Activated T-helper 1 cell treated with Interleukin-2 at 50 U/mL for 16 hours (primary cell): ENCODE measurements at places on chromosomes 12 and 14.

DNA sequence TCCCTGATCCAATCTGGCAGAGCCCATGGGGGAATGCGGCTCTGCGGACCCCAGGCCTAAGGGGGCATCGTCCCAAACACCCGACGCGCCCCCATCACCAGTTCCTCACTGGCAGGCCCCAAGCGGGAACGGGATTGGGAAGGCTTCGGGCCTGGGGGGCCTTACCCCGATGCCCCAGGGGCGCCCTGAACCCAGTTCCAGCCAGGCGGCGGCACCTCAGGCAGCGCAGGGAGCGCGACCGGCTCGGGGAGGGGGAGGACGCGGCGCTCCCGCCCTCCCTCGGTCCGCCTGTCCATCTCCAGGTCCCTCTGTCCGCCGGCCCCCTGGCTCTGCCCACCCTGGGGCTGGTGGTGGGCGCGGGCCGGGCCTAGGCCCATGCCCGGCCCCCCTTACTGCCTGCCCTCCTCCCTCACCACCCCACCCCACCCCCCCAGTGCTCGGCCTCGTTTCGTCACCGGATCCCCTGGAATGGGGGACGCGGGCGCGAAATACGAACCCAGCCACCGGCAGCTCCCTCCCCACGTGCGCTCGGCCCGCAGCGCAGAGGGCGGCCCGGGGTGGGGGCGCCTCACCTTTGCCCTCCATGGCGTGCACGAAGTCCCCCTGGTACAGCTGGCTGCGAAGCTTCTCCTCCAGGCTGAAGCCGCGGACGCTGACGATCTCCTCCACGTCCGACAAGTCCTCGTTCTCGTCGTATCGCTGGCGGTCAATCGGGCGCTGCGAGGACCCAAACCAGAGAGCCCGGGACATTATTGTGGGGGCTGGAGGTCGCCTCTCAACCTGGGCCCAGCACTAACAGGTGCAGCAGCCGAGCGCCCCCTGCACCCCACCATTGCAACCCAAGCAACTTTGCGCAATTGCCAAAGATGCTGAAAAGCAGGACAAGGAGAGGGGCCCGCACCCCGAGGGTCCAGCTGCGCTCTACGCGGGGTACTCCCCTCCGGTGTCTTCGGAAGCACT, 2.3 kb downstream of the KDM2B start:
- DNase-seq = peak; percentile 8

- DNase-seq = no peak
Observed at GRCh38 chr12:25317553-25317952, 66.8 kb upstream of the KRAS start.

DNA sequence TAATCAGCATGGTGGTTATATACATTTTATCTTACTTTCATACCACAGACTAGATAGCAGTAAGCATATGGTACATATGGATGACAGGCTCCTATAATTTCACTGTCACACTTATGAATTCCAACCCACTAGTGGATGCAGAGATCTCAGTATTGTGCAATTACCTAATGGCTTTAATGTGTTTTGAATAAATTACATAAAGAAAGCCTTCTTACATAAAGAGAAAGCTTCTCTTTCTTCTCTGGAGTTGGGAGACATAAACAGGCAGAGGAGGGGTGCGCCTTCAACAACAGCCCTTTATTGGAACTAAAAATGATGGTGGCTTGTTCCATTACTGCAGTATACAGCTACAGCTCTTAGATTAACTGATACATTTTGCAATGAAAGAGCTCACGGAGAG, 52.6 kb downstream of the SAV1 start:
- DNase-seq = no peak

GRCh38 chr14:90442388-90442787, 45.6 kb downstream of the CALM1 start:
- DNase-seq = no peak

GRCh38 chr14:78767436-78767835, 597.3 kb downstream of the NRXN3 start:
- no peak for DNase-seq

GRCh38 chr12:105100207-105100985, 7.1 kb upstream of the WASHC4 start:
- DNase-seq = no peak

DNA sequence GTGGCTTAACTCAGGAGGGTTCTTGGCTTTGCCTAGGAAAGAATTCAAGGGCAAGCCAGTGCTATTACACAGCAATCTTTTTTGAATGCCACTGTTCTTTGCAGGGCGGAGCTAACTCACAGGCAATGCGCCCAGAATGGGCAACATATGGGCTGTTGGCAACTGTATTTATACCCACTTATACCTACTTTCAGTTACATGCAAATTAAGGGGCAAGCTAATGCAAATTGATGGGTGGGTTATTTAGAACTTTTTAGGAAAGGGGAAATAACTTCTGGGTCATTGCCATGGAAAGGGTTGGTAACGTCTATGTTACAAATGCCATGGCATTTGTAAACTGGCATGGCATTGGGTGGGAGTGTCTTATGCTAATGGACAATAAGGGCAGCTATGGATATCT, 85.4 kb downstream of the C12orf50 start:
- DNase-seq = no peak

GRCh38 chr14:59925797-59926196, 5.9 kb downstream of the LRRC9 start:
- no peak for DNase-seq

- no peak for DNase-seq
Observed at GRCh38 chr12:119565404-119565803, 28.2 kb upstream of the TMEM233 start.

- DNase-seq = no peak
Observed at GRCh38 chr12:82089369-82090121, 268.6 kb downstream of the CCDC59 start.

- DNase-seq = no peak
Observed at GRCh38 chr14:58639842-58640484, 2.2 kb downstream of the DACT1 start.

- DNase-seq = no peak
Observed at GRCh38 chr12:111404362-111405148, 1.2 kb upstream of the SH2B3 start.

DNA sequence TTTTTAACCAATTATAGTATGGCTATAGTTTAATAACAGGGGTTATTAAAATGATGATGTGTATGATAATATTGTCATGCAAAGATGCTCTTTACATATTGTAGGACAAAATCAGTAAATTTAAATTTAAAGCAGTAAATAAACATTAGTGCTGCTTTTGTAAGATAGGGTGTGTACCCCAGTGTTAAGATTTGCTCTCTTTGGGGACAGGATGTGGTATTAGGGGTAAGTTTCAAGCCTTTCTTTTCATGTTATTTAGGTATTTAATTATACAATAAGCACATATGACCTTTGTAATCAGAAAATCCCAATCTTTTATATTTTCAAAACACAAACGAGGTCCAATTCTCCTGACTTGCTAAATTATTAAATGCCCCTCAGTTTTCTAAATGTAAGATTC, 39.7 kb upstream of the RPH3A start:
- no peak for DNase-seq

DNA sequence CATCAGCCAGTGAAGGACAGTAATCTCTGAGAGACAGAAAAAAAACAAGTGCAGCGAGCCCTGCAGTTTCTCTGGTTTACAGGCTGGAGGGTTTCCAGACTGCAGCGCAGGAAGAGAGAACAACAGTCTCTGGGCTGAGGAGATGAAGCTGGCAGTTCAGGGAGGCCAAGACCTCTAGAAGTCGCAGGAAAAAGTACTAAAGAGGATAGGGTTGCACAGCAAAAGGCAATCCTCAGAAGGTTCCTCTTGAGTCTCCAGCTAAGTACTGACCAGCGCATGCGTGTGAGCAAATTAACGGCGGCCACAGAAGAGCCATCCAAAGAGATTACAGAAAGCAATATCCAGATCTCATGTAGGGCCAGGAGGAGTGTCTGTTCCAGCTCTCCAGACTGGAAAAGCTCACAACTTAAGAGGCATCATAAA, 12.2 kb upstream of the CCDC60 start:
- DNase-seq = no peak

DNA sequence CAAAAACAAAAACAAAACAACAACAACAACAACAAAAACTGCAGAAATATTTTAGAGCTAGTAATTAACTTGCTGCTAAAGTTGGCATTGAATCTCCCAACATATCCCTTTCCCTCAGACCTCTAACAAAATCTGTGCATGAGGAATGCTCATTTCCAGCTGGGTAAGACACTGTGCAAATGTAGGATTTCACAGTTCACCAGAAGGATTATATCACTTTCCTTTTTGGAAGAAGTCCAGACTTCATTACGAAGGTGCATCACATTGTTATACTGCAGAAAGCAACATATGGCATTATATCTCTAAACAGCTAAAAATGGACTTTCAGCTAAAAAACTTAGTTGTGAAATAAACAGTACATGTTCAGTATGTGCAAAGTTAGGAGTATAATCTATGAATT, 341.8 kb downstream of the FSCB start:
- no peak for DNase-seq

DNA sequence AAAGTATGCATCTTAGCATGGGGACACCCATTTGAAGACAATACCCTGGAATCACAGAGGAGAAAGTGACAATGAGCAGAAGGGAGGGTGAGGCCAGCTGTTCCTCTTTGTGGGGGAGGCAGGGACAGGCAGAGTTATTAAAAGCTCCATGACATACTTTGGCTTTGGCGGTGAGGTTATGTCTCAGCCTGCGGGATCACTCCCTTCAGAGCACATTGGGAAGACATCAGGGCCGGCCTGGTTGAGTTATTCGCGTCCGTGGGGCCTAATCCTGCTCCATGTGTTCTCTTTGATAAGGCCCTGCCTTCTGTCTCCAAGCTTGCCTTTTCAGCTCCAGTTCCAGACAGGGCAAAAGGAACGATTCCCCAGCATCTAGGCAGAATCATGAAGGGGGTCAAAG, 98.8 kb upstream of the NTF3 start:
- no peak for DNase-seq

GRCh38 chr12:132554845-132555630, 55.3 kb downstream of the LRCOL1 start:
- no peak for DNase-seq

- no peak for DNase-seq
Observed at GRCh38 chr12:124375789-124376175, 80.9 kb downstream of the RFLNA start.

DNA sequence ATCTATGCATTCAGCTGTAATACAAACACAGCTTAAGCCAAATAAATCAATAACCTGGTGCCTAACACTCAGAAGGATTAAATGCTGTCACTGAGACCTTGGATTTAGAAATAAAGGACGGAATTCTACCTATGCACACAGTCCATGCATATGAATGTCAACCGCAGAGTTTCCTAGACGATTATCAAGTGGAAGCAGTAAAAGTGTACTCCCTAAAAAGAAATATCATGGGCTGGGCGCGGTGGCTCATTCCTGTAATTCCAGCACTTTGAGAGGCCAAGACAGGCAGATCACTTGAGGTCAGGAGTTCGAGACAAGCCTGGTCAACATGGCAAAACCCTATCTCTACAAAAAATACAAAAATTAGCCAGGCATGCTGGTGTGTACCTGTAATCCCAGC, 188.2 kb upstream of the DYRK2 start:
- DNase-seq = no peak

DNA sequence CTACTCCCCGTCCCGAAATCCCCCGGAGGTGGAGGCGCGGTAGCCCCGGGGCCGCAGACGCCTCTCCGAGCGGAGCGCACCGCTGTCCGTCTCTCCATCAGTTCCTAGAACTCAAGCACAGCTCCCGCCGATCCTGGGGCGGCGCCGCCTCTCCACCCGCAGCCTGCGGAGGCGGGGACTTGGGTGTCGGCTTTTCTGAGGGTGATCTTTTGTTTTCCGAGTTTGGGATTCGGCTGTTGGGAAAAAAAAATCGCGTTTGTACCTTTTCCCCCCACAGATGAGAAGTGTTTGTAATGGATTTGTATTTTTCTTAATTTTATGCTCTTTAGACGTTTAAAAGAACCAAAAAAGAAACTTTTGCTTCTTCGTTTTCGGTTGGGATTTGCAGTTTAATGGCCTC, 26.6 kb downstream of the LRCOL1 start:
- no peak for DNase-seq

DNA sequence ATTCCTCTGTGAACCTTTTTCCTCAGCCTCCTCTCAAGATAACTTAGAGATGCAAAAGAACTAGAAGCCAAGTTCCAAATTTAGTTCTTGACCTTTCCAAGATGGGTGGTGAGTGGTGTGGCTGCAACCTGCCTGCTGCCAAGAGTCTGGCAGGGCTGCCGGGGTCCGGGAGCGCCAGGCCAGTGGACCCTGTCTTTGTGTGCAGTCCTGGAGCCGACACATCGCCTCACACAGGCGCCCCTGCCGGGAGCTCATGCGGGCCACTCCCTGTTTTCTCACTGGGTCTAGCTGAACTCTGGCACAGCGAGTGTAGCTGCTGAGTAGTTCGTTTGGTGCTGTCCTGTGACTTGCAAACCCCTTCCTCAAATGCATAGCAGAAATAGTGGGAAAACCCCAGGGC, 84.9 kb downstream of the CACNA1C start:
- DNase-seq = no peak

DNA sequence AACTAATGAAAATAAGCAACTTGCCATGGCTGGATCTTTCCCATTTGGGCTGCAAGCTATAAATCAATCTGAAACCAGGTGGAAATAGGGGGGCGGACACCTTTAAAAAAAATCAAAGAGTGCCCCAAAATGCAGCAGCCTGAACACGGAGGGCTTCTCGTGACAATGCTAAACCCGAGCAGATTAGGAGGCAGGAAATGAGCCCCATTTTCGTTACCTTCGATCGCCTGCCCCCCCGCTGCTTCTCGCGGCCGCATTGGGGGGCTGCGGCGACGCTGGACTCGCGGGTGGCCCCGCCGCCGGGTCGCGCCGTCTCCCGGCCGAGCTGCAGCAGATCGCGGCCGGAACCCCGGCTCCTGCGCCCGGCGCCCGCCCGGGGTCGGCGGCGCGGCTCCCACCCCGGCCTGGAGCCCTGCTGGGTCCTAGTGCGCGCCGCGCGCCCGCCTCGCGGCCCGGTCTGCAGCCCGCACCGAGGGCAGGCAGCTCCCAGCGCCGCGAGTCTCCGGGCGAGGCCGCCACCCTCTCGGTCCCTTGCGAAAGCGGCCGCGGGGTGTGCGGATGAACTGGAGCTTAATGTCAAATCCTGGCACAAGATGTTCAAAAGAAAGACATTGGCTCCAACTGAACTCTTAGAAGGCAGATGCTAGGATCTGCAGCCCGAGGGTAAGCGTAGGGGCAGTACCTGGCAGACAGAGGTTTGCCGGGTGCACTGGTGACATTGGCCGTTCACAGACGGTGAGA, 201.9 kb upstream of the FOXN3 start:
- peak; percentile 51 for DNase-seq

DNA sequence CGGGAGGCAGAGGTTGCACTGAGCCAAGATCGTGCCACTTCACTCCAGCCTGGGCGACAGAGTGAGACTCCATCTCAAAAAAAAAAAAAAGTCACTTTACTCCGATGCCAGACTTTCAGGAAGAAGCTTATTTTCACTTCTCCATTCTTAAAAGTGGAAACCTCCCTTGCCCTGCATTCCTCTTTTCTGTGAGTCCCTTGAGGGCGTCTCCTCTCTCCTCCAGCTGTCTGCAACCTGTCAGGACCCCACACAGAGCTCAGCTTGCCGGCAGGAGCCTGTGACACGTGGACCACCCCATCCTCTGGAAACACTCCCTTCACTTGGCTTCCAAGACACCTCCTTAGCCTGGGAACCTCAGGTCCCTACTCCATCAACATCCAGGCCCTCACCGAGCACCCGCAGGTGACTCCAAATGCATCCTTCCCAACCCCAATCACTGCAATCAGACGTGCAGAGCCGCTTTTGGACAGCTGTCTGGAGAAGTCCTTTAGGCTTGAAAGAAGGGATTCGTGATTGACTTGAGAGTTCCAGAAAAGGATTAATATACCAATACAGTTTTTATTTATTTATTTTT, 34.3 kb downstream of the SLC15A4 start:
- no peak for DNase-seq

GRCh38 chr12:133233006-133233405, 2.7 kb downstream of the ANHX start:
- DNase-seq = no peak
